Right renal pelvis (tissue), 4 donors: ENCODE measurements at places on chromosomes 16 and 17. TPM values are rescaled to one million over a fixed set of nuclear protein-coding genes. Genes with fewer than 3 reads are reported as not detected.
A peak's percentile ranks its signal among the peaks of the same experiment; 100 is the strongest.

DNA sequence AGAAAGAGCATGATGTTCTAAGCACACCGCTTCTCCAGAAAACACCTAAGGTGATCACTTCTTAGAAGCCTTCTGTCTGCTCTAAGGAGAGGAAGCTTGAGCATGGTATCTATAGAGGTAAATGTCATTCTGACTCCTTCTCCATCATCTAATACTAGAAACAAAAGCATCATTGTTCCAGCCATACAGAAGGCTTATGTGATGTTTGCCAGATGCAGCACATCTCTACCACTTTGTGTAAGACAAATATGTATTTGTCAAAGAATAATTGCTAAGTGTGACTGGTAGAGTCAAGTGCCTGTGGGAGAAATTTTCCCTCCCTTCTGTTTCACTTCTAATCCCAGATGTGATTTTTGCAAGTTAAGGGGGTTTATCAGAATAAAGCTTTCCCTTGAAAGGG is 217.1 kb downstream of the HS3ST3A1 start:
- DNase-seq, result no peak

DNA sequence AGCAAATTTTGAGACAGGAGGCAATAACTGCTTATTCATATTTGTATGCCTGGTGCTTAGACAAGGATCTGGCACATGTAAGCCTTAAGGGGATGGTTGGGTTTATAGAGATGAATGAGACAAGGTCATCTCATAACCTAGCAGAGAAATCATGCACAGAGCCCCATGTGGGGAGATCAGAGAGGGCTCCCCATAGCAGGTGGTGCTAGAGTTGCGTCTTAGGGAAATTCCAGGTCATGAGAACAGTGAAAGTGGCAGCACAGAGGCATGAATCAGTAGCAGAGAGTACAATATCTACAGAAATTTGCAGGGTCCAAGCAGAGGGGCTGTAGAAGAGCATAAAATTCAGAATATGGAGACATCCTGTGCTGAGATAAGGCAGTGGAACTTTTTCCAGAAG is 57.3 kb downstream of the SLC6A2 start:
- DNase-seq, result no peak

ANKRD40CL gene
- polyA plus RNA-seq, result 0.18 TPM

DNA sequence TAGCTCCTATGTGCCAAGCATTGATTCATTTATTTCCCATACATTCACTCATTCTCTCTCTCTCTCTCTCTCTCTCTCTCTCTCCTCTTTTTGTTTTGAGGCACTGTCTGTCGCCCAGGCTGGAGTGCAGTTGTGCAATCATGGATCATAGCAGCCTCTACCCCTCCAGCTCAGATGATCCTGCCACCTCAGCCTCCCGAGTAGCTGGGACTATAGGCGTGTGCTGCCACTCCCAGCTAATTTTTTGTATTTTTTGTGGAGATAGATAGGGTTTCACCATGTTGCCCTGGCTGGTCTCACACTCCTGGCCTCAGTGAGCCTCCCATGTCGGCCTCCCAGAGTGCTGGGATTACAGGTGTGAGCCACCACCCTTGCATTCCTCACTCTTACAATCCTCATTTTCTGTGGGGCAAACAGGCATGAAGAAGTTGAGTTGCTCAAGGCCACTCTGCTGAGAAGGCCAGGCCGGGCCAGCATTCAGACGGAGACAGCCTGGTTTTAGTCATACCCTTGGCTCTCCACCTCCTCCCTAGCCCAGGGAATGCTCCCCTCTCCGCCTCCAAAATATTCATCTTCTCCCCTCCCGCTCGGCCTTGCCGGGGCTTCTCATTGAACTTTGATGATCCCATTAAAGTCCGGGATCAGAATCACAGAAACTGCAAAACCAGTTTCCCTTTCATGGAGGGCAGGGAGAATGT is 765 bp upstream of the PRM2 start:
- DNase-seq, result no peak

- DNase-seq, result no peak
Measured at GRCh38 chr16:84414789-84415326, 46.5 kb downstream of the ATP2C2 start.

DNA sequence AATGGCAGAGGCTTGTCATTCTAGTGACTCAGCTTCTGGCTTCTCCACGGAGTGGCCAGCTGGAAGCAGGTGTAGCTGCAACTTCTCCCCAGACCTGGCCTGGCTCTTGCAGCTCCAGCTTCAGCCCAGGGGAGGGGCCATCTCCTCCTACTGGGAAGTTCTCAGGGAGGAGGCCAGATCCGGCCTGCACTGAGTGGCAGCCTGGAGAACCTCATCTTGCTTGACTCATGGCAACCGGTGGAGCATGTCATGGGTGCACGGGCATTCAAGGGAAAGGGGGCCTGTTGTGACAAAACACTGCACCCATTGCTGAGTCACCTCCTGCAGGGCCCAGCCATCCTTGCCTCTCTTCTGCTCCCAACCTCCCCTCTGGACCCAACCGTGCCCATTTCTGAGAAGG is 273.9 kb upstream of the MAF start:
- DNase-seq, result no peak

- DNase-seq, result no peak
Measured at GRCh38 chr17:65756760-65757159, 195.3 kb upstream of the AXIN2 start.

FN3KRP gene
- polyA plus RNA-seq, result 46.7 TPM

MIF4GD gene
- 24.1 TPM for polyA plus RNA-seq

GRCh38 chr17:67717192-67717623 is 528 bp upstream of the NOL11 start:
- no peak for DNase-seq

DNA sequence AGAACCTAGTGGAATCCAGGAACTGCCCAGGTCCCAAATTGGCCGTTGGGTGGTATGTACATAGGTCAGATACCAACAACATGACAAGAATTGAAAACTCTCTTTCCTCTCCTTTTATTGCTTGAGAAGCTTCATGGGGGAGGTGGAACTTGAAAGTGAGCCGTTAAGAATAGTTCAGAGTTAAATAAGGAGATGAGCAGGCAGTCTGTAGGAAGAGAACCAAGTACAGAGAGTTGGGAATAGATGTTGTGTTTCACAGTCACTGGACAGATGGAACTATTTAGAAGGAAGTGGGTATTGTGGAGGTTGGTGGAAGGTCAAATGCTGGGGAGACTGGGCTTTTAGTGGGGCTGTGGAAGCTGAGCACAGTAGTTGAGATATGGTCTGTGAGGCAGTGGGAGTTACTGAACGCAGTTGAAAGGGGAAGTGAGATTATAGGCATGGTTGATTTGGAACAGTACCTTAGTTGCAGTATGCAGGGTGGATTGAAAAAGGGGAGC is 26.4 kb downstream of the ARHGAP44 start:
- DNase-seq, result no peak

GRCh38 chr17:27491713-27492190 is 35.5 kb downstream of the KSR1 start:
- DNase-seq, result no peak

- no peak for DNase-seq
Measured at GRCh38 chr16:73504591-73505575, 457.0 kb upstream of the ZFHX3 start.

TEDC2 gene
- polyA plus RNA-seq, result 13.8 TPM

NDE1 gene
- 39.3 TPM for polyA plus RNA-seq

- DNase-seq, result no peak
Measured at GRCh38 chr16:25403852-25404251, 146.2 kb upstream of the ZKSCAN2 start.

DNA sequence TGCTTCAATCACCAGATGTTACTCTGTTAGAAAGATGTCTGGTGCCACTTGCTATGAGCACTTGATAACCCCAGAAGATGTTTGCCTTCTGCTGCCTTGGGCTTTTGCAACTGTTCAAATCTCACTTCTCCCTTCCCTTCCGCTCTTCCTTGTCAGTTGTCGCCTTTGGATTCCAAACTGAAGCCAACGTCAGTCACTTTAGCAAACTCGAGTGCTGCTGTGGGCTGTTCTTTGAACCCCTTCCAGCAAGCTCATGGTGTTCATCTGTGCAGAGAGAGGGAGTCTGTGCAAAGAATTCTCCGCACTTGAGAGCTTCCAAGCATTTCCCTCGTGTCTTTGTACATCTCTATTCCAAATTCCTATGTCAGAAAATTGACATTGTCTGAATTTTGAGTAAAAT is 879.4 kb downstream of the CDH11 start:
- no peak for DNase-seq

LRRC37A gene
- 3.0 TPM for polyA plus RNA-seq

DNA sequence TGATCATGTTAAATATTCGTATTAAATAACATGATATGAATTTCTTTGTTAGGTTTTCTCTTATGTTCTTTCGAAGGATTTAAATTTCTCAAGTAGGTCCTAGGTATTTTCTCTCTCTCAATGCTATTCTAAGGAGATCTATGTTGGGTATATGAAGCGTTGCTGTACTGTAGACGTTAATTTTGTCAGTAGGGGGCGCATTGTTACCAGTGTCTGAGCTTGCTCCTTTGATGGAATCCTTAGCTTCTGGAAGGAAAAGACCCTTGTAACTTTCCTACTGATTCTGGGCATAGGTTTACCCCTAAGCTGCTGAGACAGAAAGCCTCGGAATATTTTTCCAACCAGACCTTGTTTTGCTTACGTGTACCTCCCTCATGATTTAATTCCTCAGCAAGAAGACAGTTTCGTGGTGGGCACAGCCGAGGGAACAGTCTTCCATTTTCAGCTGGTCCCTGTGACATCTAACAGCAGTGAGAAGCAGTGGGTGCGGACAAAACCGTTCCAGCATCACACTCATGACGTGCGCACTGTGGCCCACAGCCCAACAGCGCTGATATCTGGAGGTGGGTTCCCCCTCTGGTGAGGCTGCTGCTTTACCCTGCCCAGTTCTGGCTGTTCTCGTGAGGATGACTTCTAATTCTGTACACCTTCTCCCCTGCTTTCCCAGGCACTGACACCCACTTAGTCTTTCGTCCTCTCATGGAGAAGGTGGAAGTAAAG is 17.9 kb downstream of the UTP4 start:
- peak; percentile 72 for DNase-seq

TBC1D3B gene
- 5.3 TPM for polyA plus RNA-seq

APOBR gene
- polyA plus RNA-seq, result 0.42 TPM

DNA sequence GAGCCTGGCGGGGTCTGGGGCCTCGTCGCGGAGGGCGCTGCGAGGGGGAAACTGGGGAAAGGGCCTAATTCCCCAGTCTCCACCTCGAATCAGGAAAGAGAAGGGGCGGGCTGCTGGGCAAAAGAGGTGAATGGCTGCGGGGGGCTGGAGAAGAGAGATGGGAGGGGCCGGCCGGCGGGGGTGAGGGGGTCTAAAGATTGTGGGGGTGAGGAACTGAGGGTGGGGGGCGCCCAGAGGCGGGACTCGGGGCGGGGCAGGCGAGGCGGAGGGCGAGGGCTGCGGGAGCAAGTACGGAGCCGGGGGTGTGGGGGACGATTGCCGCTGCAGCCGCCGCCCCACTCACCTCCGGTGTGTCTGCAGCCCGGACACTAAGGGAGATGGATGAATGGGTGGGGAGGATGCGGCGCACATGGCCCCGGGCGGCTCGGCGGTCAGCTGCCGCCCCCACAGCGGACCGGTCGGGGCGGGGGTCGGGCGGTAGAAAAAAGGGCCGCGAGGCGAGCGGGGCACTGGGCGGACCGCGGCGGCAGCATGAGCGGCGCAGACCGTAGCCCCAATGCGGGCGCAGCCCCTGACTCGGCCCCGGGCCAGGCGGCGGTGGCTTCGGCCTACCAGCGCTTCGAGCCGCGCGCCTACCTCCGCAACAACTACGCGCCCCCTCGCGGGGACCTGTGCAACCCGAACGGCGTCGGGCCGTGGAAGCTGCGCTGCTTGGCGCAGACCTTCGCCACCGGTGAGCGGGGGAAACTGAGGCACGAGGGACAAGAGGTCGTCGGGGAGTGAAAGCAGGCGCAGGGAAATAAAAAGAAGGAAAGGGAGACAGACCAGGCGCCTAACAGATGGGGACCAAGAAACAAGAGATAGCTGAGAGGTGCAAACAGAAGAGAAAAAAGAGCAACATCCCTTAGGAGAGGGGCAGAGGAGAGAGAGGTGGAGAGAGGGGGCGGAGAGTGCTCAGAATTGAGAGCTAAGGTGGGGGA is at the start of gene PNMT:
Gene PNMT (plus strand): TSS at position 509 of the 980 bp plus-strand sequence. CDS start 23 bp downstream, at position 532.
- no peak for DNase-seq

DNA sequence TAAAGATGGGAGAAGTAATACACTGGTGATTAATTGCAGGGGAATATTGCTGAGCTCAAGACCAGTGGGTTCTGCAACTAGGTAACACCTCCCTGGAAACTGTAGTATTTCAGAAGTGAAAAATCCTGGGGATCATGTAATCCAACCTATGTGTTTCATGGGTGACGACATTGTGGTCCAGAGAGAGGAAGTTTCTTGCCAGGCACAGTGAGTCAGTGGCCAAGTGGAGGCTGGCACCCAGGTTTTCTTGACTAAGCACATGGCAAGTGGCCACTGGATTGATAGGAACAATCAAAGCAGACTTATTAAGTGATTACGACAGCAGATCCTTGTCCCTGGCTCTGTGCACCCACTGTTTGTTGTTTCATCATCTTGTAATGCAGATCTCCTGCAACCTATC is 14.6 kb upstream of the CIITA start:
- no peak for DNase-seq

- no peak for DNase-seq
Measured at GRCh38 chr17:32803544-32803943, 73.4 kb downstream of the MYO1D start.

DNA sequence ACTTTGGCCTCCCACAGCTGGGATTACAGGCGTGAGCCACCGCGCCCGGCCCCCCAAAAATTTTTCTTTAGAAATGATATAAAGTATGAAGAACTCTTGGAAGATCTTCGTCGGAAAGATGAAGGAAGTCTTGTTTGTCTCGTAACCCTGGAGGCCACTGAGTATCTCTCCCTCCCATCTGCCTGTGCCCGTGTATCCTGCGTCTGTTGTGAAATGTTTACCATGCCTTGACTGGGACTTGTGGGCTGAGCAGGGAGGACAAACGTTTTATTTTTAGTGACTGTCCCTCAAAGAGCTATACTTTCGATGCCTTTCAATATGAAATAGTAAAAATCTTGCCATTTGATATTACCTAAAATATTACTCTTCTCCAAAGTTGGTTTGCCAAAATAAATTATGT is 121.2 kb downstream of the RPTOR start:
- DNase-seq, result no peak

CCL5 gene
- polyA plus RNA-seq, result 2.1 TPM

GRCh38 chr17:74856112-74856511 is 3.6 kb downstream of the GRIN2C start:
- DNase-seq, result no peak

GRCh38 chr16:20122011-20122410 is 48.3 kb upstream of the GPR139 start:
- DNase-seq, result no peak

ARL5C gene
- polyA plus RNA-seq, result 0.32 TPM

GRCh38 chr16:86504315-86505184 is 5.8 kb upstream of the FOXF1 start:
- no peak for DNase-seq

HSD17B2 gene
- polyA plus RNA-seq, result 15.4 TPM

FNDC8 gene
- polyA plus RNA-seq, result 0.17 TPM

GRCh38 chr17:81091774-81092517 is 57.0 kb downstream of the BAIAP2 start:
- no peak for DNase-seq
